ENCODE measurements at places on chromosomes 4 and X.

DNA sequence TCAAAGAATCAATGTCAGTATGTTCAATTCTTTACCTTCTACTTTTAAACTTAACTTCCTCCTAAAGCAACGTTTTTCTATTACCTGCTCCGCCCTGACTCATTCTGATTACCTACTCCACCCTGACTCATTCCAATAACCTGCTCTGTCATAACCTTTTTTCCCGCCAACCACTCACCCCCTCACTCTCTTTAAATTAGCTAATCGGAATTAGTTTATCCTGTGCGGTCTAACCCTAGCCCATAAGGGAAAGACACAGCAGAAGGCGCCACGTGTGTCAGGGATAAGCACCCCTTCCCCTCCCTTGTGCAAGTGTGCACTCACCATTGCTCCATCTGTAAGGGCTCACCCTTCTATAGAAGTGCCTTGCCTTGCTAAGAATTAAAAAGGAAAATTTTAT, 64.4 kb downstream of the EIF4E start:
- DNase-seq: no peak

- DNase-seq: no peak
These were observed 6.7 kb downstream of the NUP62CL start for GRCh38 chrX:107199491-107199890.

DNA sequence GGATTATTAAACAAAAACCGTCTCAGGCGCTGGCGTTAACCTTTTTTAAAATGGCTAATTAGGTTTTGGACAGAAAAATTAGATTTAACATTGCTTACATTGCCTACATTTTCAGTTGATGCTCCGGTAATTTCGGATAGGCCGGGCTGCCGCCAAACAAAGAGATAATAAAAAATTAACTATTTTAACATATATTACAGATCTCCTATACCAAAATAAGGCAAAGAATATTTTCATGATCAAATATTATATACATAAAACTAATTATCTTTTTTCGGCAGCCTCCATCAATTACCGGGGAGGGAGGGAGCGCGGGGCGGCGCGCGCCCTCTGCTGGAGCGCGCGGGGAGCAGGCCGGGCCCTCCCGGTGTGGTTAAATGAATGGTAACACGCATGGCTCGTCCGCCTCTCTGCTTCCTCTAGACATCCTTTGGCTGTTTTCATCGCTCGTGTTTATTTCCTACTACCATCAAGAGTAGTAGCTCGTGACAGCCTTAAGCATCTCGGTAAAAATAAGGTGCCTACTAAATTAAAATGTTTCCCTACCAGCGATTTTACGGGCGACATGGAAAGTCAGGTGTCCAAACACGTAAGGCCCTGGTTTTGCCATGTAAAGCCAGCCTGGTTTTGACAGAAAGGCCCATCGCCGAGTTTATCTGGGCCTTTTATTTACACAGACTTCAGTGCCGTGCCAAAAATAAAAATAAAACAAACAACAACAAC, 52.4 kb upstream of the TMEM33 start:
- no peak for DNase-seq

DNA sequence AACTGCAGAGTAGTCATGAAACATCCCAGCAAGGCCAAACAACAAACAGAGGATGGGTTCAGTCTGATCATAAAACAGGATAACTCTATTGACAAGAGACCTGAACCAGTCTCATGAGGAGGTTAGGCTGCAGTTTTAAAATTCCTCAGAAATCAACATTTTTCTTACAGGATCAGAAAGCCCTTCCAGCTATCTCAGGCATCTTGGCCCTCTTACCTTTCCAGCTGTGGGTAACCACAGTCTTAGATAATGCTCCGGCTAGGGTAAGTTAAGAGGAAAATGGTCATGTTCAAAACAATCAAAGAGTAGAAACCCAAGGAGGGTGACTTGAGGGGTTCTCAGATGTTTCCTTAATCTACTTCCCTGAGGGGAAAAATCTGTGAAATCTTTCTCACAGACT, 5.1 kb downstream of the CTSO start:
- no peak for DNase-seq

GRCh38 chr4:55258152-55258865, 87.7 kb upstream of the SRD5A3 start:
- no peak for DNase-seq

GRCh38 chrX:70452143-70452733, 7.6 kb downstream of the DLG3 start:
- DNase-seq: no peak

- DNase-seq: no peak
These were observed 118.4 kb downstream of the CHIC1 start for GRCh38 chrX:73681408-73681807.

DNA sequence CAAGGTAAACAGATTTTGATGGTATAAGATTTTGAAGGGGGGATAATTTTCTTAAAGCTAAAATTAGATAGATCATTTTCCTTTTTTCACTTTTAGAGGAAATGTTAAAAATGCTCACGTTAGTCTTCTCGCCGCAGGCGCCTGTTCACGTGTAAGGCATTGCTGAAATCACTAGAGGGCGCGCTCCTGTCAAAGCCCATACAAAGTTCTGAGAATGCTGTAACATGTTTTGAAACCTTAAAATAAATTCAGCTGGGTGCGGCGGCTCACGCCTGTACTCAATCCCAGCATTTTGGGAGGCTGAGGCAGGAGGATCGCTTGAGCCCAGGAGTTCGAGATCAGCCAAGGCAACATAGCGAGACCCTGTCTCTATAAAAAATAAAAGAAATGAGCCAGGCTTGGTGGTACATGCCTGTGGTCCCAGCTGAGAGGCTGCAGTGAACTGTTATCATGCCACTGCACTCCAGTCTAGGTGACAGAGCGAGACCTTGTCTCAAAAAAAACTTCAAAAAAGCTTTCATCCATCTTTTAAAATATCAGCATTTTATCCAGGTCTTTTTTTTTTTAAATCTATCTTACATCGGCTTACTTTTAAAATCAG, 138.0 kb downstream of the RBMX2 start:
- no peak for DNase-seq

- no peak for DNase-seq
These were observed 79.3 kb downstream of the NFKB1 start for GRCh38 chr4:102580463-102580842.

- no peak for DNase-seq
These were observed 12.4 kb upstream of the NAP1L5 start for GRCh38 chr4:88709989-88710388.

DNA sequence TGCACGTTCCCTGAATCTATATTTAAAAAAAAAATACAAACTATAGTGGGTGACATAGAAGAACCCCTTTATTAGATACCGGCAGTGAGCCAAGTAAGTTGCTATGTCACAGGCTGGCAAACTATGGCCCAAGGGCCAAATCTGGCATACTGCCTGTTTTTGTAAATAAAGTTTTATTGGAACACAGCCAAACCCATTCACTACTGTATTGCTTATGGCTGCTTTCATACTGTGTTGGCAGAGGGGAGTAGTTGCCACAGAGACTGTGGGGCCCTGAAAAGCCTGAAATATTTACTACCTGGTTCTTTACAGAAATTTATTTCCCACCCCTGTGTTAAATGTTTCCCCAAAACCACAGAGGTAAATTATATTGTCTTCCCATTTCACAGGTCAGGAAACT, 71.2 kb upstream of the EGFL6 start:
- DNase-seq: no peak

DNA sequence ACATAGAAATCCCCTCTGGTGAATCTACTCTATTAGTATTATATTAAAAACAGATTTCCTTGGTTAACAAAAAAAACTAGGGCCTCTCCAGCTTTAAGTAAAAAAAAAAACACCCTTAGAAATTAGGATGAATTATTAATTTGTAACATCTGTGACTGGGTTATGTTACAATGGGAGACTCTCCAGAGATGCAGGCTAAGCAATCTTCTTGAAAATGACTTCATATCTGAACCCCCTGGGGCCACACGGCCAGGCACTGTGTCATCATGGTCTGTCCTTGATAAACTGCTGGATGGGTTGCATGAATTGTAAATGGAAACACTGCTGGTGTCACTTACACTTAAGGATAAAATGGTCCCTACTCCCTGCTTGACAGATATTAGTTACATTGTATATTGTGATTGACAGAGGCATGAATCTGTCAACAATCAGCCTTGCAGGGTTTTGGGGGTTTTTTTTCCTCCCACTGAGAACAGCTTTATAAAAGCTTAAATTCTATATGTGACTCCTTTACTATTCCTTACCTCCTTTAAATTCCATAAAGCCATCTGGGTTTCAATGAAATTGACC, 49.1 kb downstream of the PRKG2 start:
- no peak for DNase-seq

DNA sequence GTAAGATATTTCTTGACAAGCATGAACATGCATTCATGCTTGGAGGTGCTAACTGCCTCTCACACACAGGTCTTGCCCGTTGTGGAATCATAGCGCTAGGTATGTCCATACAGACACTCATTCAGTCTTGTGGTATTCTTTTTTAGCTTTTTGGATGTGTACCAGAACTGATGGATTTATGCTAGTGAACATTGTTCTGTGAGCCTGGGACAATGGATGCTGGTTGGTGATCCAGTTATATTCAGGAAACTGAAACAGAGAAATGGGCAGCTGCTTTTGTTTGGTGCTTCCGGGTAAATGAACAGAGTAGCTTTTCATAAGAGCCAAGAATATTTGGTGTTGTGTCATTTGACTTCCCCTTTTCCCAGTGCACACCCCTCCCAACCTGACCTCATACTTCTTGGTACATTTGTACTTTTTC, 78.9 kb upstream of the SLC4A4 start:
- no peak for DNase-seq

DNA sequence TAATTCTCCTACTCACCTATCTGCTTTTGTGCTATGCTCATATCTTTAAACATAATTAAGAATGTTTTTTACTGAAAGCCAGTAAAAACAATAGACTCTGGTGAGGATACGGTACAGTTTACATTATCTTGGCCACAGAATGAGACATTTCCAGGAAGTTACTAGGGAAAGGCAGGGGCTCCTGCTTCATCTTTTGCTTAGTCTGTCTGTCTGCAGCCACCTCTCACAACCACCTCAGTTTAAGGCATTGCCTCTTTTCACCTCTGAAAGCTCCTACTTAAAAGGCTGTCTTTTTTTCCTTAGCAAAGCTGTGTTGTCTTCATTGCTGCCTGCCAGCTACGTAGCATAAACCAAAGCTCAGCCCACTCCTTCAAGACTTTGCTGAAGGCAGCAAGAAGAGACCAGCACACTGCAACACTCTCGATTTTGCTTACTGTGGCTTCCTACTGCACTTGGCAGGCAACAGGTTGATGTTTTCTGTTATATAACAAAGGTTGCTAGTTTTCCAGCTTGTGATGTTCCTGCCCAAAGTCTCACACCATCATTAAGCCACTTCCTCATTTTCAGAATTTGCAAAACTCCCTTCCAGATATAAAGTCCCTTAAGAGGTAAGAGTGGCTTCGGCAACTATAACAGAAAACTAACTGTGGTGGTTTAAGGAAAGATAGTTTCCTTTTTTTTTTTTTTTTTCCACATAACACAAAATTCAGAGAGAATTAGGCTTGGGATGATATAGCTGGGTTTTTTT, 432.9 kb downstream of the GRXCR1 start:
- no peak for DNase-seq

DNA sequence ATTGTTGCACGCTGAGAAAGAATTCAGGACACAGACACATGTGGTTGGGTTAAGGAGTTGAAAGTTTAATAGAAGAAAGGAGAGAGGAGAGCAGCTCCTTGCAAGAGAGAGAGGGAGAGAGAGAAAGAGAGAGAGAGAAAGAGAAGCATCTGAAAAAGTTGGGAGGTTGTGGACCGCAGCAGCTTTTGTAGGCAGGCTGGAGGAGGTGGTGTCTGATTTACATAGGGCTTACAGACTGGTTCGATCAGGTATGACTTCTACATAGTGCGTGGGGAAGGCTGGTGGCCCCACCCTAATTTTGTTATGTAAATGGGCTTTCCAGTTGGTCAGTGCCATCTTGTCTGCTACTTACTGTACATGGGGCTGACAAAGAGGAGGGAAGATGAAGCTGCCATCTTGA, 27.5 kb upstream of the GYG2 start:
- DNase-seq: no peak

DNA sequence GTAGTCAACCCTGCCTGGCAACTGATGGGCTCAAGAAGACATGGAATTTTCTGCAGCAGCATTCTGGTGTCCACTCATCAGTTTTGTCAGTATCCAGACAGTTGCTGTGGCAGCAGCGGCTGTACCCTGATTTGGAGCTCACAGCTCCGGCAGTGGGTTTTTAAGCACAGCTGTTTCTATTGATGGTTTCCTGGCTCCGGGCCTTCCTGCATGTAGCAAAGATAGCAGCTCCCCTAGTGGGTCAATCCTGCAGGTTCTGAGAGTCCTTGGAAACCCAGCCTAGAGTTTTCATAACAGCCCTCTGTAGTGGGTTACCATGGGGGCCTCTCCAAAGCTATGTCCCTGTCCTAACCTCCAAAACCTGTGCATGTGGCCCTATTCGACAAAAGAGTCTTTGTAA, 84.0 kb upstream of the ATP6AP2 start:
- no peak for DNase-seq

DNA sequence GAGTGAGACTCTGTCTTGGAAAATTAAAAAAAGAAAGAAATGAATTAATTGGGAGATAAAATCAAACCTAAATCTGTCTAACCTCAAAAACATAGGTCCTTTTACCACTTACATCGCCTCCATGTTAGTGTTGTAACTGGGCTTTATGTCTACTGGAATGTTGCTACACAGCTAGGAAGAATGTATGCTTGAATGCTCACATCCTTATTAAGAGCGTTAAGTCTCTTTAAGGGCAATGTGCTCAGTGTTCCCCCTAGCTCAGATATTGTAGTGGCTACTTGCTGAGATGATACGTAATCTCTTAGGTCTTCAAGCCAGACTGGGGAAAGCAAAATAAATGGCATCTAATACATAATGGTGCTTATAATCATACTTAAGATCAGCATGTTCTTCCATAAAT, 1072.8 kb downstream of the PDHA2 start:
- no peak for DNase-seq

DNA sequence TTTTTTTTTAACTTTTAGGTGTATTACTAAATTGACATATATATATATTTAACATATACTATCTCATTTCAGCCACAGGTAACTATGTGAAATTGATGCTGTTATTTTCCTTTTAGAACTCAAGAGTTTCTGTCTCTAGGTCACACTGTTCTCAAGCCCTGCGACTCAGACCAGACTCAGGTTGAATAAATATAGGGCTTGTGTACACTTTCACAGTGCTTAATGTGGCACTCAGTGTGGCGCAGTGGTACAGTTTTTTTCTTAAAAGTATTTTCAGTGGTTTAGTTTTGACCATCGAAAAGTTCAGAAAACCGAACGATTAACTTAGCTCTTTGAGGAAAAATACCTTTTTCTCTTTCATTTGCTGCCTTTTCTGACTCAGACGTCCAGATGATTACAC, 24.7 kb downstream of the PACRGL start:
- no peak for DNase-seq

DNA sequence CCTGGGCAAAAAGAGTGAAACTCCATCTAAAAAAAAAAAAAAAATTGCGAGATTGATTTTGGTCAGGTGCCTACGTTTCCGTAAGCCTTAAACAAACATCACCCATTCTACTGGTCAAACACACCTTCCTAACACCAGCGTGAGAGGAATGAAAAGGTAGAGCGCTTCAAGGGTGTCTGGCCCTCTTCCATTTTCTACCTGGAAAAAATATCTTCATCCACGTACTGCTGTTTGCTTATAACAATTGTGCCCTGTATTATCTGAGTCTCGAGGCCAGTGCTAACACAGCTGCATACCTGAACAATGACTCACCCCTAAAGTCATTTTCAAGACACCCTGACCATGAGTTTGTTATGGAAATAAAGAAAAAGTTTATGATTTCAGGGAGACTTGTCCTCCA, 13.9 kb downstream of the TMSB4X start:
- no peak for DNase-seq

Data from cerebellar nuclear complex (tissue), 1 donor.